ENCODE measurements at places on chromosomes 12 and 14.

GRCh38 chr12:50249464-50250182, 33.7 kb downstream of the LIMA1 start:
- peak; percentile 17 for DNase-seq

DNA sequence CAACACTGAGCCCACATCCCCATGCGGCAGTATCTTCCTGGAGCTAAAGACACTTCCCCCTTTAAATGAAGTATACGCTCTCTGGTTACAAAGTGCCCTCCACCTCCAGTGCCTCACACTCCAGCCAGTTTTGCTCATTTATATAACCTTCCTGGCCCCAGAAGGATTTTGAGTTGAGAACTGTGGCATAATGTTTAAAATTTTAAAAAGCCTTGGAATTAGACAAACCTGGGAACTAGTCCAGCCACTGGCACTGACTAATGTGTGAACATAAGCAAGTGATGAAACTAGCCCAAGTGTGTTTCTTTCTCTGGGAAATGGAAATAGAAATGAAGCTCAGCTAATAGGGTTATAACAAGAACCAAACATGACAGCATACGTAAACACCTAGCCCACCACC, 723.7 kb upstream of the USP15 start:
- DNase-seq: no peak

DNA sequence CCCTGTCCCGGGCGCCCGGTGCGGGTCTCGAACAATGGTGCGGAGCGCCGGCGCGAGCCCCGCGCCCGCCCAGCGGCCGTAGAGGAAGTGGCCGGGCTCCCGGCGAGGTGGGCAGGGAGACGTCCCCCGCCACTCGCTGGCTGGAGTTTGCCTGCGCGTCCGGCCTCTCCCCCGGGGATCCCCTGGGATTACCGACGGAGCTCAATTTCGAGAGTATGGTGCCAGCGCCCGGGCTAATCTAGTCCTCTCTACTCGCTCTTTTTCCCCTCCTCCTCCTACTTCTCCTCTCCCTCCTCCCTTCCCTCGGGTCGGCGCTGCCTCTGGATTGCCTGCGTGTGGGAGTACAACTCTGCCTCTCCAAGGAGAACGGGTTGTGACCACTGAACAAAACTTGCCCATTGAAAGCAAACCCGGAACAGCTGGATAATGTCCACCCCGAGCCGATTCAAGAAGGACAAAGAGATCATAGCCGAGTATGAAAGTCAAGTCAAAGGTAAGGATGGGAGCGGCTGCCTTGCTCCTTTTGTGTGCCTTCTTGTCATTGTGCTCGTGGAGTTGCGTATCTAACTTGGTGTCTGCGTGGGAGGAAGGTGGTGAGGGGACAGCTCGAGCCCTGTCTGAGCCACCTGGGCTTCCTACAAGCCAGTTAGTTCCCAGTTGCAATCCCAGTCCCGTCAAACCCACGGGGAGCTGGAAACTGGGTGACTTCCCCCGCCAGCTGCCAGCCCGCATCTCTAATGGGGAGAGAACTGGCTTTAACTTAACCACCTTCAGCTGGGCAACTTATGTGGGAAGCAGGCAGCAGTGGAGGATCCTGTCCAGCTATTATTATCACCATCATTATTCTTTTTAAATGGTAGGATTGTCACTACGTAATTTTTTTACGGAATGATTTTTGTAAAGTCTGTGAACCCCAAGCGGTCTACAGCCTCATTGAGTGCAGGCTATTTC, at the start of gene SRGAP1:
Gene SRGAP1, plus strand, starts transcription at position 310 of the 951 bp plus-strand sequence. Its CDS starts 117 bp downstream, at position 427.
- DNase-seq: peak; percentile 80

GRCh38 chr14:43481864-43482263, 1025.2 kb downstream of the FSCB start:
- DNase-seq: no peak

- no peak for DNase-seq
These were observed 660 bp upstream of the MCRS1 start for GRCh38 chr12:49568442-49569162.

DNA sequence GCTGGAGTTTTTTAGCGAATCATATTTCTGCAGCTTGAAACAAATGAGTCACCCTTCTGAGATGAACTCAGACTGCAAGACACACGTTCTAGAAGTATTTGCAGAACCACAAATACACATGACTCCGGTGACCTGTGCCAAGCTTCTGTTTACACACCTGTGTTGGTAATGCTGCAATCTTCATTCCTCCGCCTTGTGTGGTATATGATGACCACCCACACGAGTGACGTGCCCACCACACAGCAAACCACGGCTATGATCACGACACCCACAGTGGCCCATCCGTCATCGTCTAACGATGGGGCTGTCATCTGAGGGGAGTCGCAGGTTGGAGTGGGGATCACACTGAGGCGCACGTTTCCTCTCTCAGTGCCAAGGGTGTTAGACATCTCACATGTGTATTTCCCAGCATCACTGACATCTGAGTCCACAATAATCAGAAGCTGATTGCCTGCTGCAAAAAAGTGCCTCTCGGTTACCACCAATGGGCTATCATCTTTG, 43.0 kb downstream of the LRIG3 start:
- DNase-seq: peak; percentile 99

DNA sequence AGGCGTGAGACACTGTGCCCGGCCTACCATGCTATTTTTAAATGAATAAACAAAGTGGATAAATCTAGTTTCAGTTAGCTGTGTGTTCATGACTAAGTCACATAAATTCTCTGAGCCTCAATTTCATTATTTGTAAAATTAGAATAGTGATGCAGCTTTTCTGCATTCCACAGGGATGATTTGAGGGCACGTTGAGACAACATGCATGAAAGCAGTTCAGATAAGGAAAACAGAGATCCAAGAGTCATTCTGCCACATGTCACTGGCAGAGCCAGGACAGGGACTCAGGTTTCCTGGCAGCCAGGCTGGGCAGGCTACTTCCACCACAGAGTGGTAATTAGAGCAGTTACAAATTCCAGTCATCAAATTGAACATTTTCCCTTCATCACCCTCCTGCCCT, 2.9 kb upstream of the PPP4R4 start:
- DNase-seq: no peak

- DNase-seq: no peak
These were observed 30.3 kb downstream of the C14orf132 start for GRCh38 chr14:96069421-96069820.

GRCh38 chr12:82047446-82047845, 288.3 kb upstream of the PPFIA2 start:
- DNase-seq: no peak

DNA sequence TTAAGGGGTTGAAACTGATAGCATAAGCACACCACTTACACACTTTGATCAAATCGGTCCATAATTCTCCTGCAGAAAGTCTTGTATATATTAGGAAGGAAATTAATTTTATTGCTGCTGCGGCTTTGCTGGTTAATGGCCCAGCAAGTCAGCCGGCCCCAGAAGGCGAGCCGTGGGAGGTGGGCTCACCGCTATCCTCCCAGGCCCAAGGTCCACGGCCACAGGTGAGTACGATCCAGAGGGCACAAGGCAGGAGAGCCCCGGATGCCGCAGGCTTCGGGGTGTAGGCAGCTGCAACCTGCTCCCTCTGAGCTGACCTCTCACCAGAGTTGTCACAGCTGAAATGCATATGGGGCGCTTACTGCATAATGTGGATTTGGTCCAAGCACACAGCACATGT, 165.7 kb downstream of the TBX5 start:
- DNase-seq: no peak

DNA sequence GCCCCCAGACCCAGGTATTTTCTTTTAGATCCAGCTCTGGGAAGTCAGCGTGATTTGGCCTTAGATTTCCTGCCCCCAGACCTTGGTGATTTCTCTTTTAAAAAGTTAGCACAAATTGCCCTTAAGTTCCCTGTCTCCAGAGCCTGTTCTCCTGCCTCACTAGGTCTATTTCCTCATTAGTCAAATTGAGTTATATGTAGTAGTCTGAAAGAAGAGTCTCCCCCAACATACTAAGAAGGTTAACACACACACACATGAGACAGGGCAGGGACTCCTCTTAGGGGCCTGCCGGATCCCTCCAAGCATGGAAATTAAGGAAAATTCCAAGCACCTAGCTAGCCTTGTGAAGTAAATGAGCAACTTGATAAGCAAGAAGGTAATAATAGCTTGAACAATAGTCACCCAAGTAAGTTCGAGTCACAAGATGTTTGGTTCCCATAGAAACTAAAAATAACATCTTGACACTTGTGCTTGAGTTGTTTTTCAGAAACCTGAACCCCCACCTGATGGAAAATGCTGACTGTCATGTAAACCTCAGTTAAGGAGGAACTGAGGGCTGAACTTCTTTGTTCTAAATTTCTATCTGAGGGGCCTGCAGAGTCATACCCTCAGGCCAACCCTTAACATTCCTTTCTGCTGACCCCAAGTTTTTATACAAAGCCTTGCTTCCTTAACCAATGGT, 51.6 kb downstream of the CAND1 start:
- peak; percentile 19 for DNase-seq

- no peak for DNase-seq
These were observed 147.4 kb downstream of the C12orf75 start for GRCh38 chr12:105477873-105478272.

GRCh38 chr12:48512855-48513254, 12.6 kb upstream of the OR8S1 start:
- DNase-seq: no peak

GRCh38 chr14:105281371-105282097, 19.3 kb downstream of the BRF1 start:
- peak; percentile 72 for DNase-seq

DNA sequence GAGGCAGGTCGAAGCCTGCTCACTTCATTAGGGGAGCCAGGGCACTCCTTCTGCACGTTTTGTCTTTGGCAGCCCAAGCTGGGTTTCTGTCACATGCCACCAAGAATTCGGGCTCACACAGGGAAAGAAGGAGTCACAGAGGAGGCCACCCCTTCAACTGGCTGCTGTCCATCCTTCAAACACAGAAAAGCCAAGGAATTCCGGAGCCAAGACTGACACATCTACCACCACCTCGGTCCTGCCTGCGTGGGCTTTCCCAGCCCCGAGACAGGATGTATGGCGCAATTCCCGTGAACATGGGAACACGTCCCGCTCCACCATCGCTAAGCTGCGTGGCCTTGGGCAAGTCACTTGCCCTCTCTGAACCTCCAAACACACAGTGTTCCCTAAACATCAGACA, 70.4 kb downstream of the NCOR2 start:
- no peak for DNase-seq

DNA sequence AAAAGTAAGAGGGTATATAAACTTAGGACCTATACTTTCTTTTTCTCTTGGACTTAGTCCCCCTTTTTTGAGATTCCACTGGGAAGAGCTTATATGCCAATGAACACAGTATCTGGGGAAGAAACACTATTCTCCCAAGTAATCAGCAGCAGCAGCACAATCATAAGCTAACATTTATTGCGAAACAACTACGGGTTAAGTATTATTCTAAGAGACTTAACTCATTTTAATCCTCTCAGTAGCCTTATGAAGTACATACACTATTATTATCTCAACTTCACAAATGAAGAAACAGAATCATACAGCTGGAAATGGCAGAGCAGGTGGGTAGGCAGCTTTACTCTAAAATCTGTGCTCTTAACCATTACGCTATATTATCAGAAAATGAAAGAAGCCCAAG, 27.9 kb downstream of the BAZ2A start:
- no peak for DNase-seq

DNA sequence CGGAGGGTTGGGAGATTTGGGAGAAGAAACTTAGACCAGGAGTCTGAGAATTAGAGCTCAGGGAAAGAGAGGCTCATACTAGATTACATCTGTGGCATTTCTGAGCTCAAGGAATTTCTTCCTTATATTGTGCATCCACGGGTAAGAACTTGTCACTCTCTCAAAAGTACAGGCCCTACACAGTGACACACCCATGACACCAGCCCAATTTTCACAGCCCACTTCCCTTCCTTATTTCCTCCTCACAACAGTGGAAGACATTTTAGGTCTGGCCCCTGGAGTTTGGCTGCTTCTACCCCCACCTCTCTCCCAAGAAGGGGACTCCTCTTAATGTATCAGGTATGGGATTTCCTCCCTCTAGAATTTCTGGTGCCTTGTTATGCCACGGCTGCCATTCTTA, 9.2 kb upstream of the ZNF385A start:
- no peak for DNase-seq

GRCh38 chr14:61609884-61610283, 85.4 kb upstream of the HIF1A start:
- no peak for DNase-seq

- no peak for DNase-seq
These were observed 126.4 kb downstream of the SCN8A start for GRCh38 chr12:51717326-51717925.

- no peak for DNase-seq
These were observed 825.2 kb downstream of the AACS start for GRCh38 chr12:125890366-125890905.

DNA sequence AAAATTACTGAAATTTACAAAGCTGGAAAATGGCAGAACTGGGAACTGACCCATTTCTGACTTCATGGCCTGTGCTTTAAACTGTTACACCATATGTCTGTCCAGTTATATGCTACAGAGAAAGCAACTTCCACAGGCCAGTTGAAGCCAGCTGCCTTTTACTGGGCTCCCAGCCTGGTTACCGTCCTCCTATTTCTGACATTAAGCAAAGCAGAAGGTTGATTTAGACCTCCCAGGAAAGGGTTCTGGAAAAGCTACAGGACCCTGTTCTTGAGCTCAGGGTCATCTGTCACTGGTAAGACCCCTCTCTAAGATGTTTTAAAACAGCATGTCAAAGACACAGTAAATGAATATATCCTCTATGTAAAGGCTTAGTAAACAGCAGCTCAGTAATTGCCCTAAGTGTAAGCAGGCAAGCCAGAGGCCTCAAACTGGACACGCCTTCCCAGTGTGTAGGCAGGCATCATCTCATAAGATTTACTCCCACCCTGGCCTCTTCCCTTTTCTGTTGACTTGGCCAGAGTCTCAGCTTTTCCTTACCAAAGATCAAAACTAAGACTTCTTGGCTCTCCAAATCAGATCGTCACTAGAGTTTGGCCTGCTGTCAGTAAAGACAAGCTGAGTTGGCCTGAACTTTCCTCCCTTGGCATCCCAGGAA, 55.4 kb upstream of the RNU6-8 start:
- no peak for DNase-seq

Measured in astrocyte of the spinal cord (primary cell).